ENCODE measurements at places on chromosomes 3 and 15.

GRCh38 chr15:31150732-31151231 is 49.3 kb upstream of the TRPM1 start:
- DNase-seq: no peak

DNA sequence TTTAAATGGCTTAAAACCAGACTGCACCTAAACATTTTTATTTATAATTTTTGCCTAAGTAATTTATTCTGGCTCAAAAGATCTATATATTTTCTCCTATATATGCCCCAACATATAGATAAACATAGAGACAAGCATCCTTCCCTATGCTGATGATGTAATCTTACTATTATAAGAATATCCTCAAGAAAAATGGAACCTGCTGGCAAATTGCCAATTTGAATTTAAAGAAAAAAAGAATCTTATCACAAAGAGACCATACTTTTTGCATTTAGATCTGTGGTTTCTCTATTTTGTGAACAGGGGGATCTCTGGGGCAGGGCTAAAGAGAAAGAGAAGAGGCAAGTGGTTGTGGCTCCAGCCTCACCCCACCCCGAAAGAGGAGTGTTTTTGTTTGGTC is 107.2 kb upstream of the CMC1 start:
- no peak for DNase-seq

GRCh38 chr3:187750513-187751123 is 5.3 kb upstream of the BCL6 start:
- no peak for DNase-seq

DNA sequence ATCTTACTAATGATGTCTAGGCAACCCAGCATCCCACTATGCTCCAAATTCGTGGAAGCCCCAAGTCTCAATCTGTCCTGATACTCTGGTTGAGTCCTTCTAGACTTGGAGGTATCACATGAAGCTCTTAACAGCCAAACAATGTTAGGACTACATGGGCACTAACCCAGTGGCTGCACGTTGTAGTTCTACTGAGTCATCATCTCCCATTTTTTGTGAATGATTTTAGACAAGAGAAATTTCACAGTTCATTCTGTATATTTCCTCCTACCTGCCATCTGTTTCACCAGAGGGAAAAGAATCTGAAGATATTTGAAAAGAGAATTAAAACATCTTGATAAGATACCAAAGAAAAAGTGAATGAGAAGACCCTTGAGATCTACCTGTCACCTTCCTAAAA is 9.8 kb upstream of the WWTR1 start:
- peak; percentile 31 for DNase-seq

DNA sequence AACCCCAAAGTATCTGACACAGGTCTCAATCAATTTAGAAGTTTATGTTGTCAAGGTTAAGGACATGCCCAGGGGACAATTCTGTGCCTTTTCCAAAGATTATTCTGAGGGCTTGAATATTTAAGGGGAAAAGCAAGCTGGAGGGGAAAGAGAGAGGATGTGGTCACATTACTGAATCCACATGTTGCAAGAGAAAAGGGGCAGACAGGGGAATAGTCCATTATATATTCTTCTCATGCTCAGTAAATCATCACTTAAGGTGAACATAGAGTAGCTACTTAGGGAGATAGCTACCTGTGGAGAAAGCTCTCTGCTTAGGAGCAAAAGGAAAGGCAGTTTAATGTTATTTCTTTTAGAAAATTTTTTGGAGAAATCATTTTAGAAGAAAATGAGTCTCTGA is 751.6 kb downstream of the SI start:
- no peak for DNase-seq

DNA sequence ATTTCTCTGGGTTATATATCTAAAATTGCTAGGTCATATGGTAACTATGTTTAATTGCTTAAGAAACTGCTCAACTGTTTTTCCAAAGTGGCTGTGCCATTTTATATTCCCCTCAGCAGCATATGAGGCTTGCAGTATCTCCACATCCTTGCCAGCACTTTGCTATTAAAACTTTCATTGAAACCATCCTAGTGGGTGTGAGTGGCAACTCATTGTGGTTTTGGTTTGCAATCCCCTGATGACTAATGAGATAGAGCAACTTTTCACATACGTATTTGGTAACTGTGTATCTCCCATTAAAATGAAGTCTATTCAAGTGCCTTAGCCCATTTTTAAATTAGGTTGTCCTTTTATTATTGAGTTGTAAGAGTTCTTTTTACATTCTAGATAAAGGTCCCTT is 17.3 kb downstream of the KPNA1 start:
- peak; percentile 87 for DNase-seq

DNA sequence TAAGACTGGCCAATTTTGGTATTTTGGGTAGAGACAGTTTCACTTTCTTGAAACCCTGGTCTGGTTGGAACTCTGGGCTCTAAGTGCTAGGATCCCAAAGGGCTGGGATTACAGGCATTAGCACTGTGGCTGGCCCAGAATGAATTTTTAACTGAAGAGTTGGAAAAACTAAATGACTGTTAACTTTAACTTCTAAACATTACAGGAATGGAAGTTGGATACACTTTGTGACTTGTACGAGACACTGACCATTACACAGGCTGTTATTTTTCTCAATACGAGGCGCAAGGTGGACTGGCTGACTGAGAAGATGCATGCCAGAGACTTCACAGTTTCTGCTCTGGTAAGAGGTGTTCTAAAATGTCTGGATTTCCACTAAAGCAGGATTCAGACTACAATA is 3.5 kb downstream of the EIF4A2 start:
- DNase-seq: no peak

- DNase-seq: no peak
Observed at GRCh38 chr3:73319179-73319769, 257.8 kb downstream of the EBLN2 start.

- no peak for DNase-seq
Observed at GRCh38 chr3:149007567-149008257, 16.4 kb downstream of the GYG1 start.

DNA sequence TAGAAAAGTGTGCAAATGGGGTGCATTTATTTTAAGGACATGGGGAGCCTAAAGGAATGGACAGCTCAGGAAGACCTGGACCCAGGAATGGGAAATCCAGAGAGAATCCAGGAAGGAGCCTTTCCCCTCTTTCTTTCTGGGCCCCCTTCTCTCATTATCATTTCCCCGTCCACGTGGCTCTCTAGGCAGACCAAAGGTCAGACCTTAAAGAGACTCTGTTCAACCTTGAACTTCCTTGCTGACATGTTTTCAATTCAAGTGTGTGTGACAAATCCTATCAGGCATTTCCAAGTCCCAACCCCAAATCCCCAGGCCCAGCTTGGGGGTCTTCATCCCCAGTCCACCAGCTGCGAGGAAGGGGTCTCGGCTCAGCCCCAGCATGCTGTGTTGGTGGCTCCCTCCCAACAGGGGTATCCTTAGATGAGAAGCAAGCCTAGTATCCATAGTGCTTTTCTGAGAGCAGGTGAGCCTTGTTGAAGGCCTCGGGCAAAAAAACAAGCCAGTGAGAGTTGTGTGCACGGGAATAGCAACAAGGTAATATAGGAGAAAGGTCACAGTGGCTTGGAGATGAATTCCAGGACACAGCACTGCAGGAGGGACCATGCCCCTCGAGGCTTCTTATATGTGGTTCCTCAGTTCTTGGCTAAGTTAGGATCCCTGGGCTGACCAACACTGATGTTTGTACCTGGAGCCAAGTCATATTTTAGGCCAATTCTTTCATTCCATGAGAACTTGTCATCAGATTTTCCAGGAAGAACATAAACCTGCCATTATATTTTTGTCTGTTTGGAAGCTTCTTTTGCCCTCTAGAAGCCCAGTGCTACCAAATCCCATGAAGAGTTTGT is 130.0 kb downstream of the ASB7 start:
- peak; percentile 54 for DNase-seq

GRCh38 chr15:27426805-27427204 is 455.8 kb downstream of the GABRG3 start:
- DNase-seq: no peak

GRCh38 chr15:73751899-73752805 is 999 bp downstream of the INSYN1 start:
- DNase-seq: no peak

DNA sequence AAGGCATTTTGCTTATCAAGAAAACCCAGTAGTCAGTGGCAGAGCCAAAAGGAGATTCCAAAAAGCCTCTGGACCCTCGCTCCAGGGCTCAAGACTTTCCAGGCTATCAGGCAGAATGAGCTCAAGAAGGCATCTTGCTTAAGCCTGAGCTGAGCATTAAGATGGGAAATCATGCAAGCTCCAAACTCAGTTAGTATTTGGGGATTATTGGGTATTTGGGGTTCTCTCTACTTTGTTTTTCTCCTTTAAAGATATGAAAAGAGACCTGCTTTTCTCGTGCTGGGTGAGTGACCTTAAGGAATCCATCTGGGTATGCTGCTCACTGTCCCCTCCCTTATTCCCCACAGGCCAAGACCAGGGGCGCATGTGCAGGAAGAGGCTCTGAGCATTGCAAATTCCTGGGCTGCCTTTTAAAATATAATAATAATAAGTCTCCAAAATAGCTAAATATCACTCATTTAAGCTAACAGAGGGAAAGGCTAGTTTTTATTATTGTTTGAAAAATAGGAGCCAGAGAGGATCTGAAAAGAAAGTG is 75.4 kb upstream of the HACD2 start:
- DNase-seq: no peak

DNA sequence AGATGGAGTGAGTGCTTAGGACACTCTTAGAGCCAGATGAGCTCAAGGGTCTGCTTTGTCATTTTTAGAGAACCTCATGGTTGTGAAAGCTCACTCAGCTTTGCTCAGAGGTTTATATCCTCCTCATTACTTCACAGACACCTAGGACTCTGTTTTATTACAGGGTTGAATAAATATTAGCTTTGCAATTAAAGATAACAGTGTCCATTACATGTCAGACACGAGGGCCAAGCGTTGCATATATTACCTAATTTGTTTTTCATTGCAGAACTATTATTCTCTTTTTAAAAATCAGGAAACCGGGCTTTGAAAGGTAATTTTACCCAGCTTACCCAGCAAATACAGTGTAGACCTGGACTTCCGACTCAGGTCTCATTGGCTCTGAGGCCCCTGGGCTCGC is 16.1 kb downstream of the MAP6D1 start:
- no peak for DNase-seq

GRCh38 chr15:56243163-56244037 is at the start of gene RFX7:
TSS of gene RFX7 (minus strand) at chr15:56243879. CDS start at chr15:56243285, 594 bp downstream.
- peak; percentile 83 for DNase-seq

- no peak for DNase-seq
Observed at GRCh38 chr3:83523470-83524073, 1435.2 kb upstream of the CADM2 start.
